T-helper 17 cell (primary cell): ENCODE measurements at places on chromosomes 6 and 20. TPM values are rescaled to one million over a fixed set of nuclear protein-coding genes. Genes with fewer than 3 reads are reported as not detected.

- no peak for DNase-seq
Observed at GRCh38 chr6:125886914-125887313, 69.7 kb upstream of the HINT3 start.

DNA sequence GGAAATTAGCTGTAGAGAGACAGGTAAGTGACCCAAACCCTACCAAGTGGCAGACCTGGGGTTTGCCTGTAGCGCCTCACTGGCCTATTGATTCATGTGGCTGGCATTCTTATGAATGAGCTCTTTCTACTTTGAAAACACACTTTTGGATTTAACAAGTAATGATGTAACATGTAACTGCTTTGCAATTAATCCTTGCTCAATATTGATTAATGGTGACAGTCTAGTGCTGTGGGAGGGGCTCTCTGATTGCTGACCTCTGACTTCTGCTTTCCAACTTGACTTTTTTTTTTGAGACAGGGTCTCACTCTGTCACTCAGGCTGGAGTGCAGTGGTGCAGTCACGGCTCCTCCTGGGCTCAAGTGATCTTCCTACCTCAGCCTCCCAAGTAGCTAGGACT, 82.7 kb downstream of the TIAM2 start:
- DNase-seq = no peak

GRCh38 chr20:6575912-6576401, 191.5 kb upstream of the BMP2 start:
- no peak for DNase-seq

DNA sequence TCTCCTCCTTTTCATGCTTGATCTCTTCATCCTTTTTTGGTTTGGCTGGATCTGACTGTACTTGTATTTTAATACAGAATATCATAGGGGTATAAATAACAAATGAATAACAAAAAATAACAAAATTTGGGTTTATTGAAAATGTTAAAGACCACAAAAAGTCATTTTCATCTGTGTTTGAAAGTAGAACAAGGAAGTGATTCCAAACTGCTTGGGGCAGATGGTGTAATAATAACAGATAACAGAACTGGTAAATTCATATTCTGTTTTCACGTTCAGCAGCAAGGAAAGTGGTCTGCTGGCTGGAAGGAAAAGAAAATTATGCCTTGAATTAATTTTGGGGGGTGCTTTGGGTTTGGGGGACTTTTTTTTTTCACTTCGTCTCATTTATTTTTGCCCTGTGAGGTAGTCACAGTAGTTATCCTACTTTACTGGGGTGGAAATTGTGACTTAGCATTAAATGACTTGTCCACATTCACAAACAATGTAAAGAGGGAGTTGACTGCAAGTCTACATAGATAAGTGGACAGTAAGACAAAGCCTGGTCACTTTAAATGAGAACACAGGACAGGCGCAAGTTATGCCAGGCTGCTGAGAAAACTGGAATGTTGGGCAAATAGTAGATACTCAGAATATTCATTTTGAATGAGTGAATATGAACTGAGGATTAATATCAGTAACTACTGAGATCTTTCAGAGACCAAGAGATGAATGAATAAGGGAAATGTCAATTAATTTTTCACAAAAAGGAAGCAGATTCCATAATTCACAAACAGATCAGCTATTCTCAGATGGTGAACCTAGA, 193.9 kb upstream of the CITED2 start:
- DNase-seq = no peak

- DNase-seq = no peak
Observed at GRCh38 chr6:1378065-1379016, 11.0 kb upstream of the FOXF2 start.

DNA sequence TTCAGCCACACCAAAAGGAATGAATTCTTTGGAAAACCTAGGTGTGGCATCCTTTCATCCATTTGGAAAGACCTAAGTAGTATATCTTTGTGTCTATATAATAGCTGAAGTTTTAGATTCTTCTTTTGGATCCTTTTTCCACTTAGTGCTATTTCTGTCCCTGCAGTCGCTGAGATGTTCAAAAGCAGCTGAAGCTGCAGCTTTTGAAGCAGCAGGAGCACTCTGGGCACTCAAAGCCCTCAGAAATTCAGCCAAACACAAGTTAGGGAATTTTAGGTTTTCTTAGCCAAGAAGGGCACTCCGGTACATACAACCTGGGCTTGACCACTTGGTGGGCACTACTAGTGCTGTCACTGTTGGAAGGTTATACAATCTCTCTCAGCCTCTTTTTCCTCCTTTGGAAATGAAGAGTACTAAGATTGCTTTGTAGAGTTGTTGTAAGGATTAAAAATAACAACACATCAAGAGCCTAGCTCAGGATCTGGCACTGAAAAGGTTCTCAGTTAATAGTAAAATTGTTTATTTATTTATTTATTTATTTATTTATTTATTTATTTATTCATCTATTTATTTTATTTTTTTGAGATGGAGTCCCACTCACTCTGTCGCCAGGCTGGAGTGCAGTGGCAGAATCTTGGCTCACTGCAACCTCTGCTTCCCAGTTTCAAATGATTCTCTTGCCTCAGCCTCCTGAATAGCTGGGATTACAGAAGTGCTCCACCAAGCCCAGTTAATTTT, 71.9 kb upstream of the SLC22A16 start:
- DNase-seq = no peak

The GTPBP2 gene
- 65.3 TPM for total RNA-seq

The FHL5 gene
- total RNA-seq = not detected
